Naive thymus-derived CD4-positive, alpha-beta T cell (primary cell): ENCODE measurements at places on chromosomes 13 and 19.

DNA sequence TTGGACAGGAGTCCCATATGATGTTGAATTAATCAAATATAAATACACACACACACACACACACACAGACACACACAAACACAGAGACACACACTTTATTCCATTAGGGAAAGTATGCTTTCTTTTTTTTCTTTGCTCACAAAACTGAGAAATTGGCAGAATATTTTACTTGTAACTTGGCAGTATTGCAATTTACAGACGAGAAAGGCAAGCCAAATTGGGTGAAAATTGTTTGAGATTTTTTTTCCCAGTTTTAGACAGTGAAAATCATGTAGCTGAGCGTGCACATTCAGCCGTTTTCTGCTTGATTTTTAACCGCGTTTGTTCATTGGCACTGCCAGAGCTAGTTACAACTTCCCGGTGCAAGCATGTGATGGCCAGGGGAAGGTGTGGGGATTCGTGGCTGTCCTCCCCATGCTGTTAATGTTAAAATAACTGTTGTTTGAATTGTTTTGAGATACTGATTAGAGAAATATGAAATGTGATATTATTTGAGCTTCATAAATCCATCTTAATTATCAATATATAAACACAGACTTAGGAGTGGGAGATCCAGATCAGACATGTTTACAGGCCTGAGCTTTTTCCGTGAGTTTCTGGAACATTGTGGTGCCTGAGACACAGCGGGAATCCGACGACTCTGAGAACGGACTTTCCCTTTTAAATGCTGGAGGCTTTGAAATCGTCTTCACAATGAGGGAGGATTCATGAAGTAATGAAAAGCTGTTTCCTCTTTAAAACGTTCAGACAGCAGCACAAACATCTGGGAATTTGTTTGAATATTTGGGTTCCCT, 125.5 kb downstream of the KCNRG start:
- no peak for DNase-seq

DNA sequence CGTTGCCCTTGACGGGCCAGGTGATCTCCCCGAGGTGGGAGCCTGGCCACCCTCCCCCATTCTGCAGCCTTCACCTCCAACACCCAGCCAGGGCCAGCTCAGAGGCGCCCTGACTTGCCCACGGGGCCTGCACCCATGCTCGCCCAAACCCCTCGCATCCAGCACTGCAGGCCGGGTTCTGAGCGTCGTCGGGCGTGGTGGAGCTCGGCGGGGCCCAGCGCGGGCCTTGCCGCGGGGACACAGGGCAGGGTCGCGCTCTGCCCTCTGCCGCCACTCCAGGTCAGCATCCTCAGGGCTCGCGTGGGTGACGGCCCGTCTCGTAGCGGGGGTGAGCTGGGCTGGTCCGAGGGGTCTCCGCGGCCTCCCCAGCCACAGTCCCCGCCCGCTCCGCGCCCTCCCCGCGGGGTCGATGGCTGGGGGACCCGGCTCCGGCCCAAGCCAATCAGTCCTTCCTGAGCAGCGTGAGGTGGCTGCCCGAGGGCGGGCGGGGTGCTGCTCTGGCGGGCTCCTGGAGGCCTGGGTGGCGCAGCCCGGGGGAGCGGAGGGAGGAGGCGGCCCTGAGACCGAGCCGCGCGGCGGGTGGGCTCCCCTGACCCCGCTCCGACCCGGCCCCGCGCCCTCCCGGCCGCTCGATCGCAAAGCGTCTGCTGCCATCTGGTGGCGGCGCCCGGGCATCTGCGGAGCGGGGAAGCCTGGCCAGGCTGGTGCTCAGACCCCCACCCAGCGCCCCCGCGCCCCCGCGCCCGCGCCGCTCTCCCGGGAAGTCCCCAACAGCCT, 61.4 kb downstream of the CCNE1 start:
- DNase-seq = peak; percentile 77

GRCh38 chr13:73000027-73000674, 58.7 kb upstream of the KLF5 start:
- no peak for DNase-seq

DNA sequence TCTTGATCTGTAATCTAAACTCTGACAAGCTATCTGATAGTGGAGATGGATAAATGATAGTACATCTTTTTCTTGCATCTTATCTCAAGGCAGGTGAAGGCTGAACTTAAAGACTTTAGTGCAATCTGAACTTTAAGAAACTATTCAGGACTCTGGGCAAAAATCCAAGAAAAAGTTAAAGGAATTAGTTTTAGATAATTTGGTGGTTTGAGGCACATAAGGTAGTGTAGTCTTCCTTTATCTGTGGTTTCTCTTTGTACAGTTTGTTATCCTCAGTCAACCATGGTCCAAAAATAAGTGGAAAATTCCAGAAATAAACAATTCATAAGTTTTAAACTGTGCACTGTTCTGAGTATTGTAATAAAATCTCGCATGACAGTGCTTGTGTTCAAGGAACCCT, 172.9 kb downstream of the UGGT2 start:
- DNase-seq = no peak
